RKO (cell line): ENCODE measurements at places on chromosomes 3 and 15.

- DNase-seq, result no peak
Measured at GRCh38 chr15:58924327-58924726, 9.2 kb downstream of the SLTM start.

- DNase-seq, result no peak
Measured at GRCh38 chr3:98733812-98734281, 29.3 kb upstream of the ST3GAL6 start.

DNA sequence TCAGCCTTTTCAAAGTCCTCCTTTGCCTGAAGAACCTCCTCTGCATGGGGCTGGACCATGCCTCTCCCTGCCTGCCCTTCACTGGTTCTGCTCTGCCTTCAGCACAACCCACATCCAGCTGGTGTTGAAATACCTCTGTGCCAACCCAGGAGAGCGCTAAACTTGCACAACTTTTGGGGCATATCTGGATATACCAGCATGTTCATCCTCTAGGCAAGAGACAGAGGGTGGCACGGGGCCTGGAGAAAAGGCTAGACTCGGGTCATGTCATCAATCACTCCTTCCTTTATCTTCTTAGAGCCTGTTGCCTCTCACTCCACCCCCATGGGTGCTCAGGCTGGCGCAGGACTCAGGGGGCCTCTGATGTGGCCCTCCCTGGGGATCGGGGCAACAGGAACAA lies 4.8 kb downstream of the SEMA4B start:
- DNase-seq, result no peak

DNA sequence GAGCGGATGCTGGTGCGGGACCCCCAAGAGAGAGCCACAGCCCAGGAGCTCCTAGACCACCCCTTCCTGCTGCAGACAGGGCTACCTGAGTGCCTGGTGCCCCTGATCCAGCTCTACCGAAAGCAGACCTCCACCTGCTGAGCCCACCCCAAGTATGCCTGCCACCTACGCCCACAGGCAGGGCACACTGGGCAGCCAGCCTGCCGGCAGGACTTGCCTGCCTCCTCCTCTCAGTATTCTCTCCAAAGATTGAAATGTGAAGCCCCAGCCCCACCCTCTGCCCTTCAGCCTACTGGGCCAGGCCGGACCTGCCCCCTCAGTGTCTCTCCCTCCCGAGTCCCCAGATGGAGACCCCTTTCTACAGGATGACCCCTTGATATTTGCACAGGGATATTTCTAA lies 6.9 kb downstream of the ANKRD63 start:
- DNase-seq, result no peak

GRCh38 chr3:111781561-111782446 lies 77.3 kb upstream of the PHLDB2 start:
- no peak for DNase-seq

- DNase-seq, result no peak
Measured at GRCh38 chr15:56608140-56608778, 125.0 kb downstream of the ZNF280D start.

DNA sequence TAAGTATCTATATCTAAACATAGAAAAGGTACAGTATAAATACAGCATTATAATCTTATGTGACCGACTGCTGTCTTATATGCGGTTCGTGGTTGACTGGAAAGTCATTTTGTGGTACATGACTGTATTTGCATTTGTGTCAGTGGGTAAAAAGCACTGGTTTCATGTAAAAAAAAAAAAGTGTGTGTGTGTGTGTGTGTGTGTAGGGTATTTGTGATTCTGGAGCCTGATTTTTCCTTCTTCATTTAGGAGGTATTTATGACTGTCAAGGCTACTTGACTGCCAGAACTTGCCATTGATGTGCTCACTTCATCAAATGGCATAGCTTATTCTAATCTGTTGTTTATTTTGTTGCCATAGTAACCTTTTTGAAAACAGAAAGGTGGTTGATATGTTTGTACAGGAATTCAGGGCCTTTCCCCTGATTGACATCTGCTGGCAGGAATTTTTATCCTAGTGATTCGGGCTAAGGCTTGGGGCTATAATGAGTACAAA lies 63.2 kb downstream of the AKAP13 start:
- DNase-seq, result peak; percentile 51

GRCh38 chr15:94001255-94001801 lies 230.0 kb upstream of the MCTP2 start:
- no peak for DNase-seq

- DNase-seq, result no peak
Measured at GRCh38 chr15:101425787-101426365, 63.6 kb downstream of the PCSK6 start.

GRCh38 chr3:113285226-113285625 lies 73.9 kb downstream of the BOC start:
- no peak for DNase-seq

DNA sequence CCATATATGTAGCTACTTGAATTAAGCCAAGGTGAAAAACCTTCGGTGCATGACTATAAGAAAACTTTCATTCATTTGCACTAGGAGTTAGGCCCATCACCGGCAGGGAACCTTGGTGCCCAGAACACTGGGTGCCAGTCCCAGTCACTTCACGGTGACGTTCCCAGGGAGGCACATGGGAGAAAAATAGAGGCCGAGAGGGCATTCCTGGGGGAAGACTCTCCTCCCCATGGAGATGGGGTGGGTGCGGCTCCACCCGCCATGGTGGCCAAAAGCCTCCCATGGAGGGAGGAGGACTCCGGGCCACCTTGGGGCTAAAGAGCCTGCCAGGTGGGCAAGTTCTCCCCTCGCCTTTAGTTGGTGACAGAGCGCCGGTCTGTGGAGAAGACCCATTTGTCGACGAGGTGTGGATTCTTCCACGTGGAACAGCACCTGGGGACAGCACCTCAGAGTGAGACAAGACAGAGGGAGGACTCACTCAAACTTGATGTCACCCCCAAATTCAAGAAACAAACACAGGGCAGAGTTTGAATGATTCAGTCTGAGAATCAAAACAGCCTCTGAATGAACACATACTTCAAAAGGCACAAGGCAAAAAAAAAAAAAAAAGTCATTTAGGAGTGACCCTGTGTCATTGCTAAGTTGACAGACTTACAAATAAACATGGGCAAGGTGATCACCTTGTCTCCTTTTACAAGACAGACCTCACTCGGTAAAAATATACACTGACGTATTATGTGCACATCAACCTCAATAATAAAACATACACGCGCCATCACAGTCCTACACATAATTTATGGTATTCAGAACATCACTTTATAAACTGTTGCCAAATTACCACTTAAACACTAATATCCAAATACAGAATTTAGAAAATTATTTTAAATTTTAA lies 38.6 kb downstream of the ZXDC start:
- no peak for DNase-seq

GRCh38 chr15:66670175-66670574 lies 31.9 kb upstream of the SMAD6 start:
- no peak for DNase-seq

GRCh38 chr3:32077260-32078084 lies 28.9 kb upstream of the GPD1L start:
- no peak for DNase-seq

DNA sequence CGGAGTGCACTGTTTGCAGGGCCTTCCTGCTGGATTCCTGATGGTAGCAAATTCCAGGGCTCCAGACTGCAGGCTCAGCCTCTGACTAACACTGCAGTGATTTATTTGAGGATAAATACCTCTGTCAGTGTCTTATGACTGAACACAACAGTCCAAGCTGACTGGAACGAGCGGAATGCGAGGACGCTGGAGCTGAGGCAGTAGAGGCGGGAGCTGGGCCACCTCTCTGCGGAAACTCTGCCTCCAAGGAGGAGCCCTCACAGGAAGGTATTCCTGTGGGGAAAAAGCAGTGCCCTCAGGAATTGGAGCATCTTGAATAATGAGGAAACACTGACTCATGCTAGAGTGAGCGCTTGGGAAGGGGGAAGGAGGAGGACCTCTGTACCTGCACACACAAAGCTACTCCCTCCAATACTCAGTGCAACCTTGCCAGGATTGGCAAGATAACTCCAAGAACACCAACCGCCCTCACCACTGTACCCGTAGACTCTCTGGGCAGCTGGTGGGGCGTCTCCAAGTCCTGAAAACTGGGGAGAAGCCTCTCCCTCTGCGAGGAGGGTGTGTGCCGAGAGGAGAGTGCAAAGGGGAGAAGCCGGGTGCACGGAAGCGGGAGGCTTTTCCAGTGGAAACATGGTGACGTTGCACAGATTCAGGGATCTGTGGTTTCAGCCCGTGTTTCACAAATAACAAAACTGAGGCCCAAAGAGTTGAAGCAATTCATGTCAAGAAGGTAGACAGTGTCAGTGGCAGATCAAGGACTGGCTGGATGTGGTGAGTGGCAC lies 43.0 kb downstream of the VGLL4 start:
- DNase-seq, result peak; percentile 49

DNA sequence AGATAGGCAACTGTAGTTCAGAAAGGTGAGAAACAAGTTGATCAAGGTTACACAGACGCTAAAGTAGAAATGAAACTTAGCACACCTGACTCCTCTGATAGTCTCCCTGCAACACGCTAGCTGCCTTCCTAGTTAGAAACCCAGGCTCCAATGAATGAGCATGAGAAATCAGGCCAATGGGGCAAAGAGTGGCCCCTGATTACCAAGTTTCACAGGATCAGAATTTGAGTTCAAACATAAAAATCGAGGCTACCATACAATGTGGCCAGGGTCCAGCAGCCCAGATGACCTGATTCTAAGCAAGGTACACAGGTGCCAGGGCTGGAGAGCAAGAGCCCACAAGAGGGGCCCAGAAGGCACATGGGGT lies 7.7 kb downstream of the PLD1 start:
- no peak for DNase-seq

DNA sequence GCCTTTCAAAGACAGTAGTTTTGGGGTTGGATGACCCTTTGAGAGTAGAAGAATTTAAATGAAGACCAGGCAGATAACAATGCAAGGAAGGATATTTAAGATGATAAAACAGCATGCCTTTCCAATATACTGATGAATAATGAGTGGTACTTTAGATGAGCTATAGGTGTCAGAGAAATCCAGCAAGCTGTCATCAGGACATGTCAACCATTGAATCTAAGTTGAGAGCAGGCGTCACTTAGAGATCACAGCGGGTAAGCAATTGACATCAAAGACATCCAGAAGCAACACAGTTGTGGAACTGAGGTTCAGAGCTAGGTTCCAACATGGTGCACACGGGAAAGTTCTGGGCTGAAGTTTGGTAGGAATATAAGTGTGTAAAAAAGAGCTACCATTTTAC lies 25.0 kb downstream of the CCDC54 start:
- no peak for DNase-seq

- DNase-seq, result no peak
Measured at GRCh38 chr3:102400142-102400541, 34.7 kb upstream of the ZPLD1 start.

DNA sequence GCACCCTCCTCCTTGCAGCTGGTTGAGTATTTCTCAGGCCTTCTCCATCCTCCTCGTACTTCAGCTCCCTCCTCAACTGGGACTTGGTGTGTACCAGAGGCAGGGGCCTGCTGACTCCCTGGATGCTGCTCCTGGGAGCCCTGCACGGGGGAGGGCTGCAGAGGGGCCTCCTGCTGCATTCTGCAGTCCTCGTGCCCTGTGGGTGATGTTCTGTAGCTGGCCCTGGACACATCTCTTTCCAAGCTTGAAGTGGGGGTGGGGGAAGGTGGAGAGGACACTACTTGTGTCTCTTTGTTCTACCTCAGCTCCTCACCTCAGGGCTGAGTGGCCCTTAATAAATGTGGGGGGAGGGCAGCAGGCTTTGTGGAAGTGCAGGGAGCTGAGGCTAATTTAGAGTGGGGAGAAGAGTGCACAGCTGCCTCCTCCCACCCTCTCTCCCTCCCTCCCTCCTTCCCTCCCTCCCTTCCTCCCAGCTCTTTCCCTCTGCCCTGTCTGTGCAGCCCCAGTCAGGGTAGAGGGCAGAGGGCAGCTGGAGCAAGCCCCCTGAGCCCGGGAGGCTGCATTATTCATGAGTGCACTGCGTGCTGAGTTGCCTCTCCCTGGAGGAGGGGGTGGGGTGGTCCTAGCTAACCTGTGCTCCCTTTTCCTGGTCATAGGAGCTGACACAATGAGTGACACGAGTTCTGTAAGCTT lies 3.7 kb upstream of the GRM2 start:
- DNase-seq, result no peak

DNA sequence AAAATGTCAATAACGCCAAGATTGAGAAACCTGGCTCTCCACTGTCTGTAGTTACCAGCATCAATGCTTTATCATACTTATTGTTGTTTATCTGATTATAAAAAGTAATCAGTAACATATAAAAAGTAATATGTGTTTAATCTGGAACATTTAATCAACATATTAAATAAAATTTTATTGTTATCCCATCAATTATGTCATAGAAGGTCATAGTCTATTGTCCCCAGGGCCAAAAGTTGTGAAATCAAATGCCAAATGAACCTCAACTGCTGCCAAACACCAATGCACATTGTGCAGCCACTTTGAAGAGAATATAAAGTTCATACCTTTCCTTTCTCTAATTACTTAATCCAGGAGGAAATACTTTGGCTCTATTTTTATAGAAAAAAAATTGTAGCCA lies 106.6 kb downstream of the EOMES start:
- DNase-seq, result no peak

- DNase-seq, result no peak
Measured at GRCh38 chr3:45861043-45861719, 19.3 kb upstream of the LZTFL1 start.

GRCh38 chr3:17025594-17026139 lies 140.9 kb downstream of the PLCL2 start:
- DNase-seq, result no peak

DNA sequence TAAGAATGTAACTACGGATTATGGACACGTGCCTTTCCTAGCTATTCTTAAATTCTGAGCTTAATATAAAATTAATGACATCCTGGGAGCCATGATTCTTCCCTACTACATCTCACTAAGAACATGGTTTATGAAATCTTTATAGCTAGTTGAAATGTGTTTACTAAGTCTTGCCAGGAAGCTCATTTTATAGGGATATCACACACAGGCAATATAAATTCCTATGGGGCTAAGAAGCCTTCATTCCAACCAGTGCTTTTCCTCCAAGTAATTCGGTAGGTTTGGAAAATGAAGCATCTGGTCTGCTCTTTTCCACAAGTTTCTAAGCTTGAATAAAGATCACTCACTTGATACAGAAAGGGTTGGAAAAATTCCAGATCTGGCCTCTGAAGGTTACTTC lies 802.6 kb downstream of the FHIT start:
- no peak for DNase-seq
